ENCODE measurements at places on chromosomes 7 and 10. TPM values are rescaled to one million over a fixed set of nuclear protein-coding genes. Genes with fewer than 3 reads are reported as not detected.

FGFR2 gene
- total RNA-seq = not detected

DNA sequence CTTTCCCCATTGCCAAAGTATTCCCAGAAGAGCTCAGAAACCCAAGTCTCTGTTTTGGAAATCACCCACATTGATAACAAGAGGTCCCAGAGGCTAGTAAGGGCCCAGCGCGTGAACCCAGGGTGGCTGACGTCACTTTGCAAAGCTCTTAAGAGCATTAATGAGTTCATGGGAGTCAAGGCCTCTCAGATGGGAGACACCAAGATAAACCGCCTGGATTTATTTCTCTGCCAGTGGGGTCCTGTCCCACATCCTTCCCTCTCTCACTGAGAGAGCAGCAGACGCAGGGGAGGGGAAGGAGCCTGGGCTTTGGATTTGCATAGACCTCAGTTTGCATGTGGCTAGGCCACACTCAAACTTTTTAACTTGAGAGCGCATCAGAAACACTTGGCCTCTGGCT, 184.8 kb upstream of the PDE1C start:
- no peak overlapping the region for H3K4me3 ChIP-seq
- no peaks in the 10 kb centered on the region for H3K36me3 ChIP-seq

- DNase-seq = peak; percentile 47
- no peak overlapping the region for H3K4me3 ChIP-seq
- peaks cover 19% of the 10 kb centered on the region for H3K4me1 ChIP-seq
- no peaks in the 10 kb centered on the region for H3K36me3 ChIP-seq
- H3K27me3 ChIP-seq = no peaks in the 10 kb centered on the region
These were observed 3.7 kb upstream of the IFIT1B start for GRCh38 chr10:89373916-89374711.

GRCh38 chr7:130943981-130944380, 210.0 kb upstream of the KLF14 start:
- H3K4me3 ChIP-seq = no peak overlapping the region
- peaks cover 18% of the 10 kb centered on the region for H3K4me1 ChIP-seq
- no peak overlapping the region for H3K27ac ChIP-seq
- DNase-seq = no peak
- H3K36me3 ChIP-seq = peaks cover 40% of the 10 kb centered on the region

GRCh38 chr10:87790185-87790584, 27.8 kb downstream of the ATAD1 start:
- no peak overlapping the region for H3K4me3 ChIP-seq
- no peak for DNase-seq
- H3K4me1 ChIP-seq = no peaks in the 10 kb centered on the region
- no peaks in the 10 kb centered on the region for H3K27me3 ChIP-seq

- H3K27me3 ChIP-seq = no peaks in the 10 kb centered on the region
- no peak overlapping the region for H3K4me3 ChIP-seq
- DNase-seq = no peak
- H3K4me1 ChIP-seq = peaks cover 15% of the 10 kb centered on the region
These were observed 9.7 kb upstream of the ADAMTS14 start for GRCh38 chr10:70662362-70663220.

- no peaks in the 10 kb centered on the region for H3K27me3 ChIP-seq
- no peaks in the 10 kb centered on the region for H3K4me1 ChIP-seq
- DNase-seq = no peak
- H3K4me3 ChIP-seq = no peak overlapping the region
- H3K36me3 ChIP-seq = no peaks in the 10 kb centered on the region
These were observed 60.6 kb upstream of the AKR1C1 start for GRCh38 chr10:4902571-4903011.

- H3K27ac ChIP-seq = no peak overlapping the region
- no peaks in the 10 kb centered on the region for H3K4me1 ChIP-seq
- no peak for DNase-seq
- H3K36me3 ChIP-seq = no peaks in the 10 kb centered on the region
- H3K27me3 ChIP-seq = peaks cover 6% of the 10 kb centered on the region
These were observed 295.3 kb upstream of the MKI67 start for GRCh38 chr10:128421371-128422160.

TLX1 gene
- total RNA-seq = not detected

GRCh38 chr7:134823400-134823799, 44.0 kb downstream of the CALD1 start:
- H3K36me3 ChIP-seq = no peaks in the 10 kb centered on the region
- H3K27me3 ChIP-seq = no peaks in the 10 kb centered on the region
- H3K4me1 ChIP-seq = no peaks in the 10 kb centered on the region
- DNase-seq = no peak
- H3K4me3 ChIP-seq = no peak overlapping the region

GRCh38 chr10:29470843-29471543, 163.8 kb downstream of the SVIL start:
- peaks cover 12% of the 10 kb centered on the region for H3K4me1 ChIP-seq
- H3K27me3 ChIP-seq = no peaks in the 10 kb centered on the region
- no peak overlapping the region for H3K27ac ChIP-seq
- no peak for DNase-seq
- H3K36me3 ChIP-seq = no peaks in the 10 kb centered on the region

DNA sequence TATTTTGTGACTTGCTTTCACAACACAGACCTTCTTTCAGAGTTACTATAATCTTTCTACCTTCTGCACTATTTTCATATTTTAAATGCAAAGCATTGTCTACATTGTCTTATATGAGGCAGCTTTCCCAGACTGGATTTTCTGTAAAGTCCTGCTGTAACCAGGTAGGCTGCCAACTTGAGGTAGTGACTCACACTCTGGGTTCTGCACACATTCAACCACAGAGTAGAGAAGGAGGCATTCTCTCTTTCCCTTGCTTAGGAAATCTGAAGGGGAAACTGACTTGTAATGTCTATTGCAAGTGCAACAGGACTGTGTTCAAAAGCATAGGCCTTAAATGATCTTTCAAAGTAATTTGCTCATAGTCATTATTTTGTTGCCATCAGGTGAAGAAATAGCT, 461.4 kb downstream of the GRM8 start:
- H3K36me3 ChIP-seq = no peaks in the 10 kb centered on the region
- no peak overlapping the region for H3K27ac ChIP-seq
- no peaks in the 10 kb centered on the region for H3K4me1 ChIP-seq
- no peaks in the 10 kb centered on the region for H3K27me3 ChIP-seq

DNA sequence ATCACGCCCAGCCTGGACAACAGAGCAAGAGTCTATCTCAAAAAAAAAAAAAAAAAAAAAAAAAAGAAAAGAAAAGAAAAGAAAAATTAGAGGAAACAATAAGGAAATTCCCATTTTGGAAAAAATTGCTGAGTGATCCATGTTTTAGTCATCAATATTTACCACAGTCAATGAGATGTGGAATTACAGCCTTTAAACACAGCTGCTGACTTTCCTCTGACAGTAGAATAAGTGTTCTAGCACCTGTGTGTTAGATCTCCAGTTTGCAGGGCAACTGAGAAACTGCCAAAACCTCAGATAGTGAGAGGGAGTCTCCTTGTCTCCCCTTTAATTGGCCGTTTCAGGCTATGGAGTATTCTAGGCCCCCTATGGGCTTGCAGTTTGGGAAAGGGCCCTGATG, 520.1 kb downstream of the KCNMA1 start:
- H3K36me3 ChIP-seq = no peaks in the 10 kb centered on the region
- no peaks in the 10 kb centered on the region for H3K4me1 ChIP-seq
- no peak overlapping the region for H3K27ac ChIP-seq
- H3K27me3 ChIP-seq = no peaks in the 10 kb centered on the region
- no peak overlapping the region for H3K4me3 ChIP-seq

DNA sequence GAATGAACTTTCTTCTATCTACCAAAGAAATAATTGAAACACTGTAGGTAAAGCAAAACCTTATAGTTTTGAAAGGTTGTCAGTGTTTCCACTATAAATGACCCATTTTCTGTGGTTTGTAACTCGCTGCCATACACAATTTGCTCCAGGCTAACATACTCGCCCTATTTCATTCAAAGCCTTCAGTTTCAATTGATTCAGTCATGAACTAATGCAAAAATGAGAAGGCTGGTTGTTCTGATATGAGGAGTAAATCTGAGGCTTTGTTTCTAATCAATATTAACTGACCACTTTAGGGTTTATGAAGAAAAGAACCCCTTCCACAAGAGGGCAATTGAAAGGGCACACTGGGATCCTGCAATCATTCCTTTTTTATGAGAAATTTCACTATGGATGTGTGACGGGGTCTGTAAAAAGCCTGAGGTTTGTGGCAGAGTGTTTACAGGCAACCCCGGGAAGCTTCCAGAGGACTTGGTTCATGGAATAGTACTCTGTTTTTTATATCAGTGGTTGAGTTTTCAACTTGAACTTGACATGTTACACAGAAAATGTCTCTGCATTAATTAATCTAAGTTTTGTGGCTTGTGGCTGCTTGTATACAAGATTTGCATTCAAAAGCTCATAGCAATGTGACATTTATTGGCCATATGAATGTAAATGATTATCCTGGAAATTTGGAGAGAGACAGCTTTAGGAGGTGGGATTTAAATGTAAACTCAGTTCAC, 133.2 kb downstream of the NRP1 start:
- no peak overlapping the region for H3K4me3 ChIP-seq
- no peak for DNase-seq
- no peak overlapping the region for H3K27ac ChIP-seq
- no peaks in the 10 kb centered on the region for H3K4me1 ChIP-seq

DNA sequence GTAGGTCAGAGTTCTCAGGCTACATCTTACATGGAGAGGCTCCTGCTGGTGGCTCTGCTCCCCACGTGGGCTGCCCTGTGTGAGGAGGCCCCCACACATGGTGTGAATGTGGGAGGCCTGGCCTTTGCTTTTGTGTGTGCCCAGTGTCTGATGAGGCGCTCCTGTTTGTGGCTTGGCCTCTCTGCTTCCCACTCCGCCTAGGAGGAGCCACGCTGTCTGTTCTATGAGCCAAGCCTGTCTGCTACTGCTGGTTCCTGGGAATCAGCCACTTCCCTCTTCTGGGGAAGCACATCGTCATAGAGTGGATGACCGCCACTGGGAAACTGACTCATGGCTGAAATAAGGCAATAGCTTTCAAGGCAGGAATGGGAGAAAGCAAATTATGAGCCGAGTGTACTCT, 87.1 kb downstream of the CYP26A1 start:
- H3K27ac ChIP-seq = no peak overlapping the region
- H3K4me3 ChIP-seq = no peak overlapping the region
- no peak for DNase-seq
- H3K27me3 ChIP-seq = no peaks in the 10 kb centered on the region

DNA sequence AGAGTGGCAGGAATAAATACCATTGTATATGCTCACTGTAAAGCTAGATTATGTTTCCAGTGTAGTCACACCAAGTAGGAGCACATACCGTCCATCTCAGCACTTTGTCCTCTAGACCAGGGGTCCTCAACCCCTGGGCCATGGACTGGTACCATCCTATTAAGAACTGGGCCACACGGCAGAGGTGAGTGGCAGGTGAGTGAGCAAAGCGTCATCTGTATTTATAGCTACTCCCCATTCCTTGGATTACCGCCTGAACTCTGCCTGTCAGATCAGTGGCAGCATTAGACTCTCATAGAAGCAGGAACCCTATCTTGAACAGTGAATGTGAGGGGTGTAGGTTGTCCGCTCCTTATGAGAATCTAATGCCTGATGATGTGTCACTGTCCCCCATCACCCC, 735.3 kb downstream of the MAGI2 start:
- H3K36me3 ChIP-seq = no peaks in the 10 kb centered on the region
- no peak overlapping the region for H3K27ac ChIP-seq
- no peak for DNase-seq
- no peak overlapping the region for H3K4me3 ChIP-seq
- H3K4me1 ChIP-seq = no peaks in the 10 kb centered on the region

DNA sequence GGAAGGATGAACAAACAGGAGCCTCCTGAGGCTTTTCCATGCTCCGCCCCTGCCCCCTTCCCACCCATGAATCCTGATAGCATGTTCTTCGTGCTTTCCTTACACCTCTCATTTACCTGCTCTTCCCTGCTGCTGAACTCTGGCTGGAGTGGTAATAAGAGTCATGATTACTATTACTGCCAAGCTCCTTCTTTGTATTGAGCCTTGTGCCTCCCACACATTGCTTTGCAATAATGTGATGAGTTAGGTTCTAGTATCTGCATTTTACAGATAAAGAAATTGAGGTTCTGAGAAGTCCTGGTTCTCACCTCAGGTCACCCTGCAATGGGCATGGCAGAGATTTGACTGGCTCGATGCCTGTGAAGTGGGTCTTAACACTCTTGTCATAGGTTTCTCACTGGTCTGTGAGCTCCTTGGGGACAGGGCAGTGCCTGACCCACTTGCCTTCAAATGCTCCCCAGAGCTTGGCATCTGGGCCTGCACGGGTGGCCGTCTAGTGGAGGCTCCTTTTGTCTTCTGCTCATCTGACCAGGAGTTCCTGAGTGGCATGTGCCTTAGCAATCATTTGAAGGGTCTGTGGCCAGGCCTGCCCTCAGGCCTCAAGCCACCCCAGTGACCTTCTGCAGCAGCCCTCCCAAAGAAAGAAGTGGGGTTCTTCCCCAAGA, 309.2 kb upstream of the ZMIZ1 start:
- no peak overlapping the region for H3K27ac ChIP-seq
- peaks cover 47% of the 10 kb centered on the region for H3K4me1 ChIP-seq
- H3K4me3 ChIP-seq = no peak overlapping the region
- no peaks in the 10 kb centered on the region for H3K36me3 ChIP-seq

LRGUK gene
- 0.60 TPM for total RNA-seq

CCDC7 gene
- 6.9 TPM for total RNA-seq

OR9A2 gene
- not detected for total RNA-seq

DNA sequence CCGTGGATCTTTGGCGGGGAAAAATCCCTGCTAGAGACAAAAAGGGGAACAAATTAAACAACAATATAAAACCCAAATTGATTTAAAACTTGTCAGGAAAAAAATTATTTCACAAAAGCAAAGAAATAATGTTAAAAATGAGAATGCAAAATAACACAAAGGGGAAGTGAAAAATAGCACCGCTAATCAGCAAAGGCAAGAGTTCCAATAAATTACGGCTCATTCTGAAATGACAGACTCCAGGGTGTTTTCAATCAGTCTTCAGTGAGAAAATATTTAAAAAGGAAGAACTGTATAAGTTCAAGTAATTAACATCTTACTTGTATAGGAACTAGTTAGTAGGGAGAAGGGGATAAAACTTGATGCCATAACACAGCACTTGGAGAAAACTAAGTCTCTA, 336.8 kb downstream of the LRRTM3 start:
- no peaks in the 10 kb centered on the region for H3K36me3 ChIP-seq
- no peak for DNase-seq
- no peak overlapping the region for H3K27ac ChIP-seq
- H3K4me1 ChIP-seq = no peaks in the 10 kb centered on the region
- no peak overlapping the region for H3K4me3 ChIP-seq
- no peaks in the 10 kb centered on the region for H3K27me3 ChIP-seq

STN1 gene
- 25.4 TPM for total RNA-seq

- H3K36me3 ChIP-seq = no peaks in the 10 kb centered on the region
- DNase-seq = no peak
- no peaks in the 10 kb centered on the region for H3K4me1 ChIP-seq
- H3K27me3 ChIP-seq = no peaks in the 10 kb centered on the region
- H3K27ac ChIP-seq = no peak overlapping the region
- H3K4me3 ChIP-seq = no peak overlapping the region
These were observed 42.5 kb downstream of the SORCS3 start for GRCh38 chr10:104683567-104683966.

GRCh38 chr7:34309116-34309515, 348.9 kb upstream of the NPSR1 start:
- no peaks in the 10 kb centered on the region for H3K36me3 ChIP-seq
- H3K4me3 ChIP-seq = no peak overlapping the region
- peaks cover 8% of the 10 kb centered on the region for H3K27me3 ChIP-seq
- H3K4me1 ChIP-seq = no peaks in the 10 kb centered on the region
- no peak overlapping the region for H3K27ac ChIP-seq
- no peak for DNase-seq

RNF32 gene
- 2.7 TPM for total RNA-seq

- no peaks in the 10 kb centered on the region for H3K27me3 ChIP-seq
- H3K4me1 ChIP-seq = no peaks in the 10 kb centered on the region
- DNase-seq = no peak
- no peaks in the 10 kb centered on the region for H3K36me3 ChIP-seq
These were observed 186.7 kb upstream of the PLXDC2 start for GRCh38 chr10:19629567-19629966.
